Ecto neural progenitor cell (in vitro differentiated cells): ENCODE measurements at places on chromosomes 6 and 20.

DNA sequence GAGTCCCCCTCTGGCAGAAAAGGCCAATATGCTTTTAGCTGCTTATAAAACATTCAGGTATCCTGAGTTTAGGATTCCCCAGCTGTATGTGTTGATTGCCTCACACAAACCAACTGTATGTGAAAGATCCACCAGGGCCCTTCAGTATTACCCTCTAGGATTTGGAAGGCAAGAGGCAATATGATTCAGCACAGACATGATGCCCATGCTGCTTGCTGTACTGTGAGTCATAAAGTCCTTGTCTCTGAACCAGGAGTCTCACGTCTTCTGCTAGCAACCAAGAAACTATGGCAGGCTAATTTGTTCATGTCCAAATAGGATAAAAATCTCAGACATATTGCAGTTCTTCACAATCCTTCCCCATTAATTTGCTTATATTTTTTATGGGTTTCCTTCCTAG lies 789.2 kb upstream of the SLC35B3 start:
- DNase-seq: no peak

- no peak for DNase-seq
Measured at GRCh38 chr20:51738877-51739447, 29.2 kb downstream of the ATP9A start.

- DNase-seq: no peak
Measured at GRCh38 chr6:84455511-84456029, 228.1 kb upstream of the CEP162 start.

DNA sequence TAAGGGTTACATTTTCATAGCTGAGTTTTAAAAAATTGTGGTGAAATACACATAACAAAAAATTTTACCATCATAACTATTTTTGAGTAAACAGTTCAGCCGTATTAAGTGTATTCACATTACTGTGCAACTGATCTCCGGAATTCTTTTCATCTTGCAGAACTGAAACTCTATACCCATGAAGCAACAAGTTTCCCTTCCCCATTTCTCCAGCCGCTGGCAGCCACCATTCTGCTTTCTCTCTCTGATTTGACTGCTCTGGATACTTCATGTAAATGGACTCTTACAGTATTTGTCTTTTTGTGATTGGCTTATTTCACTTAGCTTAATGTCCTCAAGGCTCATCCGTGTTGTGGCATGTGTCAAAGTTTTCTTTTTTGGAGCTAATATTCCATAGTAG lies 341.6 kb downstream of the QKI start:
- DNase-seq: no peak

GRCh38 chr20:22312744-22313346 lies 271.5 kb downstream of the FOXA2 start:
- DNase-seq: no peak

- DNase-seq: peak; percentile 47
Measured at GRCh38 chr6:134002821-134003220, 49.6 kb downstream of the SLC2A12 start.

DNA sequence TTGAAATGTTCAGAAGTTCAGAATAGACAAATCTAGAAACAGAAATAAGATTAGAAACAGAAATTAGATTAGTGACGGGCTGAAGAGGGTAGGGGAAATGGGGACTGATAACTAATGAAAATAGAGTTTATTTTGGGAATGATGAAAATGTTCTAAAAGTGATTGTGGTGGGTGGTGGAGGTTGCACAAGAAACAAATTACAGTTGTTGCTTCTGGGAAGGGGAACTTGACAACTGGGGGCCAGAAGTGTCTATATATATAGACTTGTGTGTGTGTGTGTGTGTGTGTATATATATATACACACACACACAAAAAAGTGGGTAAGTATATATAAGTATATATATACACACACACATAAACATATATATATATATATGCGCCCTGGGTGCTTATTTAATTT lies 86.5 kb upstream of the RREB1 start:
- DNase-seq: no peak

GRCh38 chr6:153591159-153591558 lies 447.9 kb upstream of the OPRM1 start:
- DNase-seq: no peak

DNA sequence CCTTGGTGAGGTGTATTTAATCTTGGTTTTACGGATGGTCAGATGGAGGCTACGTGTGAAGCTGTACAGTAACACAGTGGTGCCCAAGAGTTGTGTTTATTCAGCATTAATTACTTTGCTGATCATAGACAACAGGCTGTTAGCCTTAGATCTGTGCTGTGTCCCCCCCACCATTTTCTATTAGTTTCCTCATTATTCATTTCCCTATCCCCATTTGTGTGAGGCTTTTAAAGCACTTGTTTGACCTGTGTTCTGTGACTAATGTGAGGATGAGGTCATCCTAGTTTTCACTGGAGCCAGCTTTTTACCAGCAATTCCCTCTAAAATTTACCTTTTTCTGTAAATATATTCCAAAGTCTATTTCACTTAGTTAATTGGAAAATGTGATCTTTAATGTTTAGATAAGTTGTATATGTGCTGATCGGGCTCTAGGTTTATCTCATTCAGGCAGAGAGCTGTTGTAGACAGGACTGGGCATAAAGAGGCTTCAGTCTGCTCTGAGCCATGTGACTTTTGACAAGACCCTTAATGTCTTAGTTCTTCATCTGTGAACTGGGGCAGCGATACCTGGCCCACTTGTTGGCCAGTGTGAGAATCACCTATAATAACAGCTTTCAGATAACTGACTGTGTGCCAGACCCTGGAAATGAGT lies 8.4 kb downstream of the MAPRE1 start:
- no peak for DNase-seq

DNA sequence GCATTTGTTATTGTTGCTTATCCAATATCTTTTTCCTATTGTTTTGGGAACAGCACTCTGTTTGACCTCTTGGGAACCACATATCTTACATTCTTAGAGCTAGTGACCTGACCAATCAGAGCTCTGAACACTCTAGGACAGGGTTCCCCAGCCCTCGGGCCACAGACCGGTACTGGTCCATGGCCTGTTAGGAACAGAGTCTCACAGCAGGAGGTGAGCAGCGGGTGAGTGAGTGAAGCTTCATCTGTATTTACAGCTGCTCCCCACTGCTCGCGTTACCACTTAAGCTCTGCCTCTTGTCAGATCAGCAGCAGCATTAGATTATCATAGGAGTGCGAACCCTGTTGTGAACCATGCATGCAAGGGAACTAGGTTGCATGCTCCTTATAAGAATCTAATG lies 226.0 kb upstream of the TSHZ2 start:
- peak; percentile 49 for DNase-seq

DNA sequence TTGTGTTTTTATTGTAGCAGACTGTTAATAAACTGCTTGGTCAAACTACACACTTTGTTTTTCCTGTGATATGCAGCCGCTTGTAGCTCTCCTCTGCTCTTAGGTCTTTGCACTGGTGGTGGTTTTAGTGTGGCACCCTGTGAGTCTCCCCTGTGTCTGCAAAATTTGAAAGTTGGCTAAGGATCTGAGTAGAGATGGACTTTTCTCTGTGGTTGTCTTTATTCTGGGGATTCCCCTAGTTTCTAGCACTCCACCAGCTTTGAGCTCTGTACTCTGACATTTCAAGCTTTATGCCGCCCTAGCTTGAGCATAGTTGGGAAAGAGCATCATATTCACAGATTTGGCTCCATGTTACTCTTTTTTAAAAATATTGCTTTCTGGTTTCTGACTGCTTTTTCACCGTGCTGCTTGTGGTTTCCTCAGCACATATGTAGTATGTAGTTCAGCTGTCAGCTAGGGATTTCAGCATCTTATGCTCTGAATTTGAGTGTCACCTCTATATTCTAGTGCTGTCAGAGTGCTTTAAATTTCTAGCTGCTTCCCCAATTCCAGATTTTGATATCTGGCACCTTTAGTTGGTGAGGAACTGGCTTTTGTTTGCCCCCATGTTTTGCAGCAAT lies 25.4 kb downstream of the CDYL start:
- no peak for DNase-seq

DNA sequence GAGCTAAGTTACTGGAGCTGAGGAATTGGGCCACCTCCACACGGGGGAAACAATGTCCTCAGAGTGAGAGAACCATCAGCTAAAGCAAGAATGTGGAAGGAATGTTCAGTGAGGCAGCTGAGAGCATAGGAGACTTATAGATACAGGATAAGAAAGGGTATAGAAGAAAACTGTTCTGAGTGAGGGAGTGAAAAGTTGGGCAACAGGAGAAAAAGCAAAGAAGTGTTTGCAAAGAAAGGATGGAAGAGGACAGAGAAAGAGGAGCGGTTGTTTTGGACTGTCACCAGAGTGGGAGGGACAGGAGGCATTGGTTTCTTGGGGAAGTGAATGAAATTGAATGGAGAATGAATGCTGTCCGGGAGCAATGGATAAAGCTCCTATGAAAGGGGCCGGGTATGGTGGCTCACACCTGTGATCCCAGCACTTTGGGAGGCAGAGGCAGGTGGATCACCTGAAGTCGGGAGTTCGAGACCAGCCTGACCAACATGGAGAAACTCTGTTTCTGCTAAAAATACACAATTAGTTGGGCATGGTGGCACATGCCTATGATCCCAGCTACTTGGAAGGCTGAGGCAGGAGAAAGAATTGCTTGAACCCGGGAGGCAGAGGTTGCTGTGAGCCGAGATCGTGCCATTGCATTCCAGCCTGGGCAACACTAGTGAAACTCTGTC lies 296.5 kb downstream of the ADGB start:
- DNase-seq: no peak

- no peak for DNase-seq
Measured at GRCh38 chr6:65221153-65221552, 485.9 kb downstream of the EYS start.

GRCh38 chr6:35302604-35303241 lies 5.1 kb downstream of the DEF6 start:
- no peak for DNase-seq

- no peak for DNase-seq
Measured at GRCh38 chr20:37846573-37846972, 56.4 kb upstream of the VSTM2L start.

- no peak for DNase-seq
Measured at GRCh38 chr20:10641467-10641866, 32.3 kb downstream of the JAG1 start.

- no peak for DNase-seq
Measured at GRCh38 chr6:80333342-80333741, 226.9 kb downstream of the BCKDHB start.

DNA sequence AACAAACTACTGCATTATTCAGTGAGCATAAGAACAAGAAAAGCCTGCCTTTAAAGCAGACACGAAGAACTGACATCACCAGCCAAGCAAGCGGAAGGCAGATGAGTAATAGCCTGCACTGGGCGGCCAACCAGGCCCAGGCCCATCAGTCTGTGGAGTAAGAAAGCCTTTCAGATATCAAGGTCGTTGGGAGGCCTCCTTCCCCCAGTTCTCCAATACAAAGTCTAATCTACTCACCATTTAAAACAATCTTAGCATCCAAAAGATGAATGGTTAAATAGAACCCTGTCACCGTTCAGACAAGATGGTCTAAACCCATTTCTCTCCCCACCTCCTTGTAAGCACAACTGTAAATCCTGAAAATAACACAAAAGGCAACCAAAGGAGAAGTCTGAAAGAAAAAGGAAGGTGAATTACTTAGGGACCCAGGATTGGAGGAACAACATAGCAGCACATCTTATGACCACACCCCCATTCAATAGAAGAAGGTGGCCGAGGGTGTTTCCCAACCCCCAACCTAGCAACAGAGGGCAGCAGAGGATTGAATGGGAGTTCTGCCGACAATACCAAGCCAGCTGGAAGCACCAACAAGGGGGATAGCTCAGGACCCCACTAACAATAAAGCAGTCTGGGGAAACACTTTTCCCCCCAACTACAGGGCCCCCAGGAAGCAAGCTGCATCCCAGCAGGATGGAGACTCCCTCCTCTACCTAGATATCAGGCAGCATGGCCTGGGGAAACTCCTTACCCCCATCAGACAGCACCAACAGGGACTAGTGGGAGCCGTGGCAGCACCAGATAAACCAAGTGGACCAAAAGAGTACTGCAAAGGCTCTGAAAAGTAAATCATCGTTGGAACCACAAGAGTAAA lies 67.9 kb downstream of the ZHX3 start:
- DNase-seq: peak; percentile 67

- DNase-seq: no peak
Measured at GRCh38 chr20:19867940-19868371, 109.9 kb downstream of the RIN2 start.

DNA sequence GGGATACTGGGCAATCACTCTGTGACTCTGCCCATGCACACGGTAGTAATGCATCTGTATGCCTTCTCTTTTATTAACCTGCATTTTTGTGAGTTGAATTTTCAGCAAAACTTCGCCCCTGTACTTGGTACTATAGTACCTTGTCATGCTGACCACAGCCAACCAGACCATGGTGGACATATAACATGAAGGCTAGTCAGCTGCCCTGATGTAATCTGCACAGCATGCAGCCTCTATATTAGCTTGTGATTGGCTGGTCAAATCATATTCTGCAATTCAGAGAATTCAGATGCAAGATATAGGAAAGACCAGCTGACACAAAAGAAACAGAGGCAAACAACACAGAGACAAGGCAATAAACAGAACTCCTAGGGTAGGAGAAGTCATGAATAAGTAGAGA lies 200.9 kb upstream of the JARID2 start:
- no peak for DNase-seq

- no peak for DNase-seq
Measured at GRCh38 chr6:83198486-83199172, 5.5 kb downstream of the RWDD2A start.

- no peak for DNase-seq
Measured at GRCh38 chr6:12546410-12547002, 170.1 kb upstream of the PHACTR1 start.

GRCh38 chr6:108169464-108170331 lies 3.9 kb downstream of the NR2E1 start:
- DNase-seq: peak; percentile 54

- DNase-seq: no peak
Measured at GRCh38 chr6:23980965-23981364, 145.1 kb upstream of the NRSN1 start.

DNA sequence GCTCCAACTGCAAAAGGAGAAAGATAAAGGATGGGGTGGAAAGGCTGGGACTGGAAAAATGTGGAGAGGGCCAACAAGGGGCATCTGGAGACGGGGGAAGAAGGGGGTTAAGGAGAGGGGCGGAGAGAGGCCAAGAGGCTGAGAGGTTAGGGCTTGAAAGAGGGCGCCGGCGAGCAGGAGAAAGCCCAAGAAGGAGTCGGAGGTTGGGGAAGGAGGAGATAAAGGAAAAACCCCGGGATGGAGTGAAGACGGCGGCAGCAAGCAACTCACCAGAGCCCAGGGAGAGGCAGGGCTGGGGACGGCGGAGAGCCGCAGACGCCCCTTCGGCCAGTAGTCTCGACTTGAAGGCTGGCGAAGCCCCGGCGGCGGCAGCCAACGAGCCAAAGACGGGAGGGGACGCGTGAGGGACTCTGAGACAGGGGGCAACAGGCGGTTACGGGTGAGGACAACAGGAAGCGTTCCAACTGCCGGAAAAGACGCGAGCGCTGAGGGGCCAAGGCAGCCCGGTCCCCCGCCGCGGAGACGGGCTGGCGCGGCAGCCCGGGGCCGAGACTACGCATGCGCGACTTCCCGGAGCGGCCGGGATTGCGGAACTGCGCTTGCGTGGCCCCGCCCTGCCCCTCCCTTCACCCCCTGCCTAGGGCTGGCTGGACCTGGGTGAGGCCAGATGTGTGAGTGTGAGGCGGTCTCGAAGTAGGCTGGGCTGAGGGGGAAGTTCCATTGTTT lies at the start of gene STK38:
Gene STK38, minus strand, starts transcription at position 560 of the 726 bp plus-strand sequence. CDS start 7,277 bp downstream, outside the sequence.
- DNase-seq: peak; percentile 97
